ENCODE measurements at places on chromosomes 1 and 21. TPM values are rescaled to one million over a fixed set of nuclear protein-coding genes. Genes with fewer than 3 reads are reported as not detected.

The GUCA2B gene
- not detected for total RNA-seq

The NR5A2 gene
- total RNA-seq = 5.9 TPM

The LCE2C gene
- 3.4 TPM for total RNA-seq

The FGR gene
- 9.6 TPM for total RNA-seq

The ANKRD45 gene
- 0.49 TPM for total RNA-seq

The ERMAP gene
- total RNA-seq = 10.9 TPM

The LRRC71 gene
- total RNA-seq = 0.20 TPM

The HAO2 gene
- total RNA-seq = 0.20 TPM

The RYR2 gene
- total RNA-seq = 1.1 TPM

The RPS27 gene
- total RNA-seq = 2,280 TPM

The ARHGEF11 gene
- total RNA-seq = 26.6 TPM

The SELENBP1 gene
- 46.2 TPM for total RNA-seq

The PIGK gene
- total RNA-seq = 19.8 TPM

The OR14A2 gene
- total RNA-seq = not detected

The OR2T33 gene
- total RNA-seq = not detected

The AQP10 gene
- total RNA-seq = 0.20 TPM

The SLC44A3 gene
- total RNA-seq = 1.8 TPM

Measured in skin of body (tissue), 3 donors.